ENCODE measurements at places on chromosomes 6 and 20.

DNA sequence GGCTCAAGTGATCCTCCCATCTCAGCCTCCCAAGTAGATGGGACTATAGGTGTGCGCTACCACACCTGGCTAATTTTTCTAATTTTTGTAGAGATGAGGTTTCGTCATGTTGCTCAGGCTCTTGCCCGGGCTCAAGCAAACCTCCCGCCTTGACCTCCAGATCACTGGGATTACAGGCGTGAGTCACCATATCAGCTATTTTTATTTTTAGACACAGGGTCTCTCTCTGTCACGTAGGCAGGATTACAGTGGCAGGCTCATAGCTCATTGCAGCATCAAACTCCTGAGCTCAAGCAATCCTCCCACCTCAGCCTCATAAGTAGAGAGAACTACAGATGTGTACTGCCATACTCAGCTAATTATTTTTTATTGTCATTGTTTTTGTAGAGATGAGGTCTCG, 41.7 kb downstream of the SLC23A2 start:
- no peak for DNase-seq

DNA sequence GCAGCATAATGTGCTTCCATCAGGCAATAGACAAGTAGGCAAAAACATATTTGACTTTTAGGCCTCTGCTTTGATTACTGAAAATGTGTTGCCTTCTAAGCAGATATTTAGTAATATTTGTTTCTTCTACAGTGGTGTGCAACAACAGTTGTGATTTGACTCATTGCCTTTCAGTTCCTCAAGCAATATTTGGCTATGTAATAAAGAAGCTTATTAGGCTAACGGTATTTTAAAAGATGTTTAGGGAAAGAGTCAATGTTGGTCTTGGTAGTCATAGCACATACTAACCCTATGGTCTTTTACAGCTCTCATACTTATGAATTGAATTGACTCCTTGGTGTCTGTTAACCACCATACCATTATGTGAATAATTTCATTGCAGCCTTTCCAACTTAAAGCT, 124.1 kb downstream of the GRIK2 start:
- DNase-seq, result no peak

GRCh38 chr6:127051571-127052260, 66.8 kb upstream of the RSPO3 start:
- no peak for DNase-seq

DNA sequence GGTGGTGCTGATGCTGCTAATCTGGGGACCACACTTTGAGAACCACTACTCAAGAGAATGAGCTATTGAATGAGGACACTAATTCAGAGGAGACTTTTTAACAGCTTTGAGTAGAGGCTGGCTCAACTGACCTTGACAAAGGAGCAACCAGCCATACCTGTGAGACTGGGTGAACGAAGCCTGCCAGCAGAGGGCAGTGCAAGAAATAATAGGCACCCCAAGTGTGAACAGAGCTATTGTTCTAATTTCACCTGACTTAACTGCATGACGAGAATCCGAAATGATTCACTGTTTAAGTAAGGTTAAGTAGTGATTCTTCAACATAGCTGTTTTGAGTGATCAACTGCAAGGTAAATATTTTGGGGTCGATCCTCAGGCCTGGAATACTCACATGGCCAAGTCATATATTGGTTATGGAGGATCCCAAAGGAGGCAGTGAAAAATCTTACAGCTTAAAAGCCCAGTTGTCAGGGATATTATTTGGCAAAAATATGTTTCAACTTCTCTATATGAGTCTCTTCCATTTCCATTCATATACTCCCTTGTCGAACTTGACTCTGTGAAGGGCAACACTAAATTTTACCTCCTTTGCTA, 550.5 kb upstream of the MARCKS start:
- DNase-seq, result no peak

DNA sequence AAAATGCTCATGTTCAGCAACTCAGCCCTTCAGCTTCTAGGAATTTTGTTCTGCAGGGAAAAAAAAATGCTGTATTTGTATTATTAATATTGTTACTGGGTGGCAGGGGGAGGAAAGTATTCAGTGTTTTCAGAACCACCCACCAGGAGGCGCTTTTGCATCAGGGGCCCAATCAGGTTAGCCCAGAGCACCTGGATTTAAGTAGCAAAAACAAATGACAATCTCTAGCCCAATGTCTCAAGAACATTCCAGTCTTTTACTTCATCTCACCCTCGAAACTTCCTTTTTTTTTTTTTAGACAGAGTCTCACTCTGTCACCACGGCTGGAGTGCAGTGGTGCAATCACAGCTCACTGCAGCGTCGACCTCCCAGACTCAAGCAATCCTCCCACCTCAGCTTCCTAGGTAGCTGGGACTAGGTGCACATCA, 635 bp upstream of the C20orf203 start:
- DNase-seq, result peak; percentile 58

DNA sequence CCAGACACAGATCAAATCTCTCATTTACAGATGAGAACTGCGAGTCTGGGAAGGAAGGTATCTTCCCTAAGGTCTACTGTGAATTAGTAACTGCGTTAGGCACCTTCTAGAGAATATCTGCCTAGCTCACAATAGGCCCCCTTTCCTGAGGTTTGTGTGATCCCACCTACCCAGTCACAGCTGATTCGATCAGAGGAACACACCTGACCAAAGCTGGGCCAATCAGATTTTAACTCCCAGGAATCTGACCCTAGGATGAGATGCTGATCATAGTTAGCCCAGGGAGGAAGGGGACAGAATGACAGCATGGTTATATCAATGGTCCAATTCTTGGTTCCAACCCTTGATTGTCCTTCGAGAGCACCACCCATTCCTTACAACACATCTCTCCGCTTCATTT, 7.4 kb upstream of the CCDC167 start:
- DNase-seq, result no peak

- no peak for DNase-seq
Measured at GRCh38 chr6:30544666-30545272, 11.5 kb downstream of the GNL1 start.

- no peak for DNase-seq
Measured at GRCh38 chr6:9540126-9540525, 874.7 kb downstream of the TFAP2A start.

DNA sequence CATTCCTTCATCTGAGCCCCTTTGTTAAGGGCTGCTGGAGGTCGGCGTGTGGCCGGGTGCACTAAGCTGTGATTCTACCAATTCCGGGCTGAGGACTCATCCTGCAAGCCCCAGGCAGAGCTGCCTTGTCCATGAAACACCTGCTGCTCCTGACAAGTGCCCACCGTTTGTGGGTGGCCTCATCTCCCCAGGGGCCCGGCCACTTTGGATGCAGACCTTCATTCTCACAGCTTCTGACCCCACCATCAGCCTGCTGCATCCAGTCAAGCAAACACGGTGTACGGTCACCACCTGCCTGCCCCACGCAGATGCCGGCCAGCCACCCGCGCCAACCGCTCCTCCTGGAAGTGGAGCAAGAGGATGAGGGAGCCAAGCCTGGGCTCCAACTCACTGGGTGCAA, 382.7 kb downstream of the THBS2 start:
- no peak for DNase-seq

- no peak for DNase-seq
Measured at GRCh38 chr6:139939189-139939979, 564.9 kb upstream of the CITED2 start.

DNA sequence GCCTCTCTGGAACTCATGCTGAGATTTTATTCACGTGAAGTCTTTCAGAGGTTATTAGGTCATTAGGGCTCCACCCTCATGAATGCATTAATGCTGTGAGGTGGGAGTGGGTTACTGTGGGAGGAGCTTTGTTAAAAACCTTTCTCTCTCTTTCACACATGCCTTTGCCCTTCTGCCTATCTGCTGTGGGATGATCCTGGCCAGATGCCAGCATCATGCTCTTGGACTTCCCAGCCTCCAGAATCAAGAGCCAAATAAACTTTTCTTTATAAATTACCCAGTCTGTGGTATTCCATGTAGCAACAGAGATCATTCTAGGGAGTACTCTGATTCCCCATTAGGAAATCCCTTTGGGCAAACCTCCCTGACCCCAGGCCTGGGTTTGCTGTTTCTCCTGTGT, 129.9 kb upstream of the AGPAT4 start:
- no peak for DNase-seq

GRCh38 chr6:133894795-133895358, 6.0 kb downstream of the TCF21 start:
- DNase-seq, result peak; percentile 22

GRCh38 chr6:3277251-3277650, 18.5 kb downstream of the PSMG4 start:
- DNase-seq, result no peak

- DNase-seq, result no peak
Measured at GRCh38 chr6:170596426-170596825, 12.0 kb upstream of the PDCD2 start.

GRCh38 chr6:146444189-146444588, 99.4 kb upstream of the RAB32 start:
- no peak for DNase-seq

Measured in PC-9 (cell line).